ENCODE measurements at places on chromosomes 11 and 22.

- DNase-seq, result no peak
Measured at GRCh38 chr11:74703211-74703610, 28.0 kb downstream of the CHRDL2 start.

GRCh38 chr11:33696931-33697638, 3.5 kb downstream of the C11orf91 start:
- no peak for DNase-seq

DNA sequence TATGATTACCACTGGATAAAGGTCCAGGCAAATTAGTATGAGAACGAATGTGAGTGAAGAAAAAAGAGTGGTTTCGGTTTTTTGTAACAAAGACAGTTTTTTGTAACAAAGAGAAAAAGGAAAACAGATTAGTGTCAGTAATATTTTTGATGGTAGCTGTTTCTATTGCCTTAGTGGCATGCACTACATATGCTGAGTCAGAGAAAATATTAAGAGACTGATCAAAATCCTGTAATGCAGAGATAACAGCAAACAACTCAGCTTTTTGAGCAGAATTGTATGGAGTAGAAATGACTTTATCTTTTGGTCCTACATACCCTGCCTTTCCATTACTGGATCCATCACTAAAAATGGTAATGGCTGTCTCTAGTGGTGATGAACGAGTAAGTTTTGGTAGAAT, 22.7 kb upstream of the MTNR1B start:
- DNase-seq, result no peak

DNA sequence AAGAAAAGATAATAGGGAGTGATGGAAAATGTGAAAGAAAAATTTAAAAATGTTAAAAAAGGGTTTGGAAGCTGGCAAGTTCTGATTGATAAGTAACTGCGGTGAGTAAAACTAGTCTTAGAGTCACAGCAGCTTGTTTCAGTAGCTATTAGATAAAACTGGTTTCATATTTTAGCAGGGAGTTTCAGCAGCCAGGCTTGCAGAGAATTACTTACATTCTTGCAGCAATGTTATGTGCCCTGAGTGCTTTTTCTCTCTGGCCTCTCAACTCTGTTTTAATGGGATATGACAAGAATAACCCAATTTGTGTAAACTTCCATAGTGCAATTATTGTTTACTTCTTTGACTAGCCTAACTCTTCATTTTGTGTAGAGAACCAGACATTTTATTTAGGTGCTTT, 33.6 kb downstream of the PPME1 start:
- no peak for DNase-seq

GRCh38 chr22:19553201-19553600, 29.0 kb upstream of the CLDN5 start:
- no peak for DNase-seq

Measured in GM04504 (cell line).